ENCODE measurements at places on chromosomes 12 and 14. TPM values are rescaled to one million over a fixed set of nuclear protein-coding genes. Genes with fewer than 3 reads are reported as not detected.
A peak's percentile ranks its signal among the peaks of the same experiment; 100 is the strongest.

Gene PPP4R3A
- polyA plus RNA-seq, result 124 TPM

Gene ATG2B
- polyA plus RNA-seq, result 39.3 TPM

Gene JDP2
- polyA plus RNA-seq, result 24.3 TPM

Gene NEDD1
- polyA plus RNA-seq, result 32.8 TPM

Gene ACVRL1
- polyA plus RNA-seq, result 74.1 TPM

Gene WNT1
- polyA plus RNA-seq, result not detected

- no peak for DNase-seq
Observed at GRCh38 chr14:40347675-40348074, 915.4 kb upstream of the FBXO33 start.

DNA sequence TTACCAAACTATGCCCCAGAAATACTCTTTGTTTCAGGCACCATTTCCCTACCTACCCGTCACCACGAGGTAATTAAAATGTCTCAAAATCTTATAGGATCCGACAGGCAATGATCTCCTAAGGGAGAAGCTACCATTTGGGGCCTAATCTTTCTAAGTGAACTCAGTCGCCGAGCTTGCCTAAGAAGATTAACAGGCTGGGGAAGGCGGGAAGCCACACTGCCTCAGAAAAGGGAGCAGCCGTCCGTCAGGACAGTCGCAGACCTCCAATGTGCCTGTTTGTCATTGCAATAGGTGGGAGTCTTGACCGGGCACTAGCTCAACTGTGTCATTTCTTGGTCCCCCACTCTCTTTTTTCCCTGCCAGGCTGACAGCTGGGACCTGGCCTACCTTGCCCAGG, 4.6 kb downstream of the TTC7B start:
- DNase-seq, result no peak

DNA sequence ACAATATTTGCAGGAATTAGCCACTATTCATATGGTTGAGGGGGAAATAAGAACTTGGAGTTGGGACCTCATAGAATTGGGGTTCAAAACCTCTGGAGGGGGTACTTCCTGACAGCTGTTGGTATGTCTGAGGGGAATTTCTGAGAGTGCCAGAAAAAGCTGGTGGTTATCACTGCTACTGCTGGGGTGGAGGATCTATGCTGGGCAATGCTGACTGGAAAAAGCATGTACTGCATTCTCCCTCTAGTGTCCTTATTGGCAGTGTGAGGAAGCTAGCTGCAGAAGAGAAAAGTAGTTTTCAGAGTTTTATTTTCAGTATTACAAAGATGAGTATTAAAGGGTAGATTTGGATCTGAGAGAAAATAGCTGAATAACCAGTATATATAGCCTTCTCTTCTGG, 88.8 kb downstream of the FUT8 start:
- no peak for DNase-seq

DNA sequence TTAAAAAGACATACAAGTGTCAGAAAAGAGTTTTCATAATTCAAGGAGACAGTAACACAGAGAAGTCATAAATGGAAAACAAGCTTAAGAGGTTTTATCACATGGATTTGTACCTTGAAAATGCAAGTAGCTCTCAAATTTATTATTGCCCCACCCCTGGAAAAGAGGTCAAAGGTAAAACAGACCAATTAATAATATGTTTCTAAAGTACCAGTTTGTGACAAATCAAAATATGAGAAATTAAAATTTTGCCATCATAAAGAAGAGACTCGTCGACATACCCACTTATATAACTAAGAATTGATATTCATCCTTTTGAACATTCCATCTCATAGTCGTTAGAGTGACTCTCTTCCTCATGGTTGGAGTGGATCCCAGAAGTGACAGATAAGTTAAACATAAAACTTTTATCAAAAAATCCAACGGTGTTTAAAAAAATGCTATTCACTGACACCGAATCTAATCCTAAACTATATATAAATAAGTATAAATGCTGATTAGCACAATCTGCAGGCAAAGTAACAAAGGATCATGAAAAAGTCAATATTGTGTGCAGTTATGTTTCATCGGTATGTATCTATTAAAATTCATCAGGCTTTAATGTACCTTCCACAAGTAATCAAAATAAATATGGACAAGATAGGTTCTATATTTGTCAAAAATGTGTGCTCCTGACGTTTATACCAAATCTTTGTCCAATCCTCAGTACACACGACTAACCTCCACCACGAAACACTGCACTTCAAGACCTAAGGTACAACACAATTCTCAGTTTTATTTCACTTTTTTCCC, 2.3 kb downstream of the CORO1C start:
- DNase-seq, result no peak

GRCh38 chr12:57609781-57610553, 1.3 kb upstream of the ARHGEF25 start:
- peak; percentile 36 for DNase-seq

DNA sequence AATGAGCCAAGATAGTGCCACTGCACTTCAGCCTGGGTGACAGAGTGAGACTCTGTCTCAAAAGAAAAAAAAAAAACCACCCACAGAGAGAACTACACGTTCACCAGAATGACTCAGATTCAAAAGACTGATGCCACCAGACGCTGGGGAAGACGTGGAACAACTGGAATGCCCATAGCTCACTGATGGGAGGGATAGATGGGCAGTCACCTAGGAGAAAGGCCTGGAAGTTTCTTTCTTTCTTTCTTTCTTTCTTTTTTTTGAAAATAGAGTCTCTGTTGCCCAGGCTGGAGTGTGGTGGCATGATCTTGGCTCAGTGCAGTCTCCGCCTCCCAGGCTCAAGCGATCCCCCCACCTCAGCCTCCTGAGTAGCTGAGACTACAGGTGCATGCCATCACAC, 10.0 kb upstream of the KLC1 start:
- no peak for DNase-seq

Gene PLD4
- 4.1 TPM for polyA plus RNA-seq

GRCh38 chr12:104057771-104058197, 6.5 kb upstream of the HCFC2 start:
- no peak for DNase-seq

Gene TIMELESS
- 26.5 TPM for polyA plus RNA-seq

Gene PRH2
- polyA plus RNA-seq, result 0.71 TPM

DNA sequence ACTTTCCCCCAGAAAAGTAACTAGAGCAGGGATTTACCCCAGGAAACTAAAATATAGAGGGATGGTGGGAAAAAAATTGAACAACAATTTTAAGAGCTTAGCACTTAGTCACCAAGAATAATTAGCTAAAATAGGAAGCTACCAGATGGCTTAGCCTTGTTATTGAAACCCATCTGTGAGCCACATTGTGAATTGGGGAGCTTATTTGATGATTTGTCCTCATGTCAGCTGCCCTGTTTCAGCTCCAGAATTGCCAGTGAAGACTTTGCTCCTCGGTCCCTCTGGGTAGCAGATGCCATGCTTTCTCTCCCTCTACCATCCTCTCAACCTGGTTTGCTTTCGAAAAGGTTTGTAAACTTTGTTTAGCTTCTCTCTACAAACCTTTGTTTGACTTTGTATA, 67.7 kb upstream of the PTHLH start:
- DNase-seq, result no peak

DNA sequence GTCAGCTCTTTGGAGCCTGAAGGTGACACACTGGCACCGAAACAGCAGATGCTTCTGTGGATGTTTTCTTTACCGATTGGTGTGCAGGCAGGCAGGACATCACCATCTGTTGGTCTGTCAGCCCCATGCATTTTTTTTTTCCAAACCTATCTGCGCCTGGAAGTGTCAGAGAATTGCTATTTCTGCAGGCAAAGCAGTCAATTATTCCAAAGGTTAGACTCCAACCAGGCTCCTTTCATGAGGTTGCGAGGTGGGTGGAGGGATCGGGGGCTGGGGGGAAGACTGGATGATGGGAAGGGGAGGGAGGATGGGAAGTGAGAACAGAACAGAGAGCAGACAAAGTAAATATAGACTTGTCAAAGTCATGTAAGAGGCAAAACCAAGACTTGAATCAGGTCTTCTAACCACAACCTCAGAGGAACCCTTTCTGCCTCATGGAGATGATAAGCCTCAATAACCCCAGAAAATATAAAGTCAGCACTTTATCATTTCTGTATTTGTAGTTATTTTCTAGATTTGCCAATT, 117.7 kb downstream of the OTOGL start:
- no peak for DNase-seq

Gene TAS2R7
- not detected for polyA plus RNA-seq

- DNase-seq, result no peak
Observed at GRCh38 chr14:26594756-26595545, 2.9 kb downstream of the NOVA1 start.

GRCh38 chr12:52300796-52301691, 9.7 kb upstream of the KRT81 start:
- DNase-seq, result no peak

DNA sequence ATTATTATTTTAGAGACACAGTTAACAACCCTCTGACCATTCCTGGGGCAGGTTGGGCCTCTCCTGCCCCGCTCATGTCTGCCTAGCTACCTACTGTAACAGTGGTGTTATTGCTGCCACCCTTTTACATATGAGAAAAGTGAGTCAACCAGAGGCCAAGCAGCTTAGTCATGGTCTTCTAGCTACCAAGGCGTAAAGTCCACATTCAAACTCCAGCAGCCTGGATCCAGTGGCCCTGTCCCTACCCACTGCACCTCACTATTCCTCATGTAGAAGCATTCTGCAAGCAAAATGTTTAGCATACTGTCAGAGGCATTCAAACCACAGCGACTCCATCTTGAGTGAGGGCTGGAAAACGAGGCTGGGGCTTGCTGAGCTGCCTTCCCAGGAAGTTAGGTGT, 95.8 kb downstream of the SLC15A4 start:
- DNase-seq, result no peak

DNA sequence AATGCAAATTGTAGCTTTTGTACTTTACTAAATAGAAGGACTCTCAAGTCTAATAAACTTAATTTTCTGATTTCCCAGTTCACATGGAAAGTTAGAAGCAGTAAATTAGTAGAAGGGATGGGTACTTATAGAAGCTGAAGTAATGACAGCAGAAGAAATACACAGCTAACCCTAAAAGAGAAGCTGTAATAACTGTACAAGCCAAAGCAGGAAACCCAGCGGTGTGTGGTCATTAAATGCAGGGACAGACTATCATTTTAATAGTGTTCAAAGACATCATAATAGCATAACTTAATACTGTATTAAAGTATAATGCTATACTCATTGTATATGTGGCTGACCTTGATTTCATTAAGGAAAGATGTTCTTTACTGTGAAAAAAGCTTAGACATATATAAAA, 74.9 kb downstream of the PCNX1 start:
- no peak for DNase-seq

Gene BBOF1
- polyA plus RNA-seq, result 14.4 TPM

Gene SRRM4
- polyA plus RNA-seq, result 0.45 TPM

DNA sequence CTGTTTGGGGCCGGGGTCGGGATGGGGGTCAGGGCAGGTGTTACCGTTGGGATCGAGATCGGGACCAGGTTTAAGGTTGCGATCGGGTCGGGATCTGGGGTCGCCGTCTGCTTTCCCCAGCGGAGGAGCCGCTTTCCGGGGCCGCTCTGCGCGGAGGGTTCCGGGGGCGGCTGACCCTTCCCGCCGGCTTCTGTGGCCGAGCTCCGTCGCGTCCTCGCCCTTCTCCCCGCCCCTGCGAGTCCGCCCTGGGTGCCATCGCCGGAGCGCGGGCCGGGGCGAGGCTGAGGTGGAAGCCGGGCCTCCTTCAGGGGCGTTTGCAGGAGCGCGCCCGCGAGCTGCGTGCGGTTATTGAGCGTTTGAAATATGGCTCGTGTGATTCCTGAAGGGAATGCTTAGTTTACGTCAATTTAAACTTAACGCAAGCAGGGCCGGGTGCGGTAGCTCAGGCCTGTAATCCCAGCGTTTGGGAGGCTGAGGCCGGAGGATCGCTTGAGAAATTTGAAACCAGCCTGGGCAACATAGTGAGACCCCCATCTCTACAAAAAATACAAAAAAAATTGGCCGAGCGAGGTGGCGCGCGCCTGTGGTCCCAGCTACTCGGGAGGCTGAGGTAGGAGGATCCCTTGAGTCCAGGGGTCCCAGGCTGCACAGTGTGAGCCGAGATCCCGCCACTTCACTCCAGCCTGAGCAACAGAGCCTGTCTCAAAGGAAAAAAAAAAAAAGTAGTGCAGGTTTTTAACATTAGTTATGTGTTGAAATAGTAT, 620 bp downstream of the PGAM5 start:
- DNase-seq, result no peak
